Stimulated activated CD8-positive, alpha-beta memory T cell treated with anti-CD3 and anti-CD28 coated beads, Interleukin-15, amount 100 ng/mL, for 4 hours (primary cell): ENCODE measurements at places on chromosomes 3 and 15.

DNA sequence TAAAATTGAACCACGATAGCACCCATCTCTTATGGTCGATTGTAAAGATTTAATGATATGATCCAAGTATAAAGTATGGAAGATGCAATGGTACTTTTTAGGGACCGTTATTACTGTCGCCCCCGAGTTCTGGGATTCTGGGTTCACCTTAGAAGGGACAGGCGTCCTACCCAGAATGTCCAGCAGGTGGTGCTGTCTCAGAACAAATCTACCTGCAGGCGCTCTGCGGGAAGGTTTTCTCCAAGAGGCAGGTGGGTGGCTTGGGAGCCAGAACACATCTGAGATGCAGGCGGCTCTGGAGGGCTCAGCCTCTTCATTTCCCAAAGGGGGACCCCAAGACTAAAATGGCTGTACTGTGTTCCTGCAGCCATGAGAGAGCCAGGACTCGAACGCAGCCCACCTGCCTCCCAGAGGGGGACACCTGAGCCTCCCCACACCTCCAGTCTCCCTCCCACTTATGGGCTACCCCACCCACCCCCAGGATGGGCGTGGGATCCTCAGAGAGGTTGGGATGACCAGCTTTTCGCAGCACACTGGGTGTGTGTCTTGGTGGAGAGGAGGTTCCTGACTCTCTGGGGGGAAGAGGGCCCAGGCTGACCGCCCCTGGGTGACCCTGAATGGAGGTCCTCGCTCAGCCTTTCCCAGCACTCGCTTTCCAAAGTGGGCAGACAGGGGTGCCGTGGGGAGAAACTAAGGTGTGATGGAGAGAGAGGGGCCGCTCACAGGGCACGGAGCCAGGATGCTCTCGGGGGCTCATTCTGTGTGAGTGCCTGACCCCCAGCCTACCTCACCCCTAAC is 28.1 kb upstream of the CORO2B start:
- DNase-seq, result peak; percentile 23

GRCh38 chr3:175989161-175989560 is 1130.0 kb downstream of the NAALADL2 start:
- DNase-seq, result no peak

DNA sequence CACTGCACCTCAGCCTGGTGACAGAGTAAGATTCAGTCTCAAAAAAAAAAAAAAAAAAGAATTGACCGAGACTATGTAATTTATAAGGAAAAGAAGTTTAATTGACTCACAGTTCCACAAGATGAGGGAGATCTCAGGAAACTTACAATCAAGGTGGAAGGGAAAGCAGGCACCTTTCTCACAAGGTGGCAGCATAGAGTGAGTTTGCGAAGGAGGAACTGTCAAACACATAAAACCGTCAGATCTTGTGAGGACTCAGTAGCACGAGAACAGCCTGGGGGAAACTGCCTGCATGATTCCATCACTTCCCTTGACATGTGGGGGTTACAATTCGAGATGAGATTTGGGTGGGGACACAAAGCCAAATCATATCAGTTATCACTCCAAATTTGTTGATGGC is 380.9 kb downstream of the EDEM1 start:
- DNase-seq, result no peak

DNA sequence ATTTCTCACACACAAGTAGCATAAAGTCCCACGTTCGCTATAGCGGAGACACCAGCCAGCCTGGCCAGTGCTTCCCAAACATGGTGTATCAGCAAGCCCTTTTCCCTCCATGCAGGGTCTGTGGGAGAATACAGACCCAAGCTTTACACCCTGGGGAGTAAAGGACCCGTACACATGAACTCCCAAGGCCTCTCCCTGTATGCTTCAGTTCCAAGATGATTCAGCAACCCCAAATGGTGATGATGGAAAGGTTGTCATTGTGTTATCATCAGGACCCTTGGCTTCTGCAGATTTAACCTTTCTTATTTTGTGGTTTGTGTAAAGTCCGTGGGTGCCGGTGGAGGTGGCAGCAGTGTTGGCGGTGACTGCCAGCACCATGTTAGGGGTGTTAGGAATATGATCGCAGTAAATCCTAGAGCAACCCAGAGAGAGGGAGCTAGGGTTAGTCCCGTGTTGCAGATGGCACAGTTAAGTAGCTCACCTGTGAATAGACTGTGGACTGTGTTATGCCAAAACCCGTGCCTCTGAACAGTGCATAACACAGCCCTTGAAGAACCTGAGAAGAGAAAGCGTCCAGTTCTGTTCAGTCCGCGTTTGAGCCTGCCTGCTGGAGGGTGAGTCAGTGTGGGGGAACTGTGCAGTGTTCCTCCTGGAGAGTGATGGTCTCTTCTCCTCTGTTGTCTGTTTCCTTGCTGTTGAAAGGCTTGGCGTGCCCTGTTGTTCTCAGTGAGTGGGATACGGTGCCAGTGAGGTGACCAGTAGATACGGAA is 174.3 kb downstream of the APBA2 start:
- no peak for DNase-seq

- DNase-seq, result no peak
These were observed 31.1 kb downstream of the LSM3 start for GRCh38 chr3:14209581-14210289.

DNA sequence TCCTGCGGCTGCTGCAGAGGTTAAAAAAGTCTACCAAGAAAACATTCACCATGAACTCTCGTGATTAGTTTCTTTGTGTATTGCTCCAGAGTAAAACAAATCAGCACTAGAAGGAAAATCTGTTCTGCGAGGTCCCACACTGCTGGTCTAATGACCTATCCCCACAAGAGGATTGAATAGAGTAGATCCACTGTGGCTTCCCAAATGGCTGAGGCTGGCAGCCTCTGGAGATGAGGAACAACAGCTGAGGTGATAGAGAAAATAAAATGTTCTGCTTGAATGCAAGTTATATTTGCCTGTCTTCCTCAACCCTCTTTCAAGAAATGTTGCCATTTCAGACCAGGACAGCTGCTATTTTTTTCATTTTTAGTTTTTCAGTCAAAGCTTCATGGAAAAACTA is 883.3 kb downstream of the CADM2 start:
- no peak for DNase-seq

DNA sequence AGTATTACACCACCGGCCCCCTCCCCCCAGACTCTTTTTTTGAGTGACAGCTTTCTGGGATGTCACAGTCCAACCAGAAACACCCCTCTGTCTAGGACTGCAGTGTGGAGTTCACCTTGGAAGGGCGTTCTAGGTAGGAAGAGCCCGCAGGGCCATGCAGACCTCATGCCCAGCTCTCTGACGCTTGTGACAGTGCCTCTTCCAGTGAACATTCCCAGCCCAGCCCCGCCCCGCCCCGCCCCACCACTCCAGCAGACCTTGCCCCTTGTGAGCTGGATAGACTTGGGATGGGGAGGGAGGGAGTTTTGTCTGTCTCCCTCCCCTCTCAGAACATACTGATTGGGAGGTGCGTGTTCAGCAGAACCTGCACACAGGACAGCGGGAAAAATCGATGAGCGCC is 63.6 kb downstream of the AAGAB start:
- no peak for DNase-seq

DNA sequence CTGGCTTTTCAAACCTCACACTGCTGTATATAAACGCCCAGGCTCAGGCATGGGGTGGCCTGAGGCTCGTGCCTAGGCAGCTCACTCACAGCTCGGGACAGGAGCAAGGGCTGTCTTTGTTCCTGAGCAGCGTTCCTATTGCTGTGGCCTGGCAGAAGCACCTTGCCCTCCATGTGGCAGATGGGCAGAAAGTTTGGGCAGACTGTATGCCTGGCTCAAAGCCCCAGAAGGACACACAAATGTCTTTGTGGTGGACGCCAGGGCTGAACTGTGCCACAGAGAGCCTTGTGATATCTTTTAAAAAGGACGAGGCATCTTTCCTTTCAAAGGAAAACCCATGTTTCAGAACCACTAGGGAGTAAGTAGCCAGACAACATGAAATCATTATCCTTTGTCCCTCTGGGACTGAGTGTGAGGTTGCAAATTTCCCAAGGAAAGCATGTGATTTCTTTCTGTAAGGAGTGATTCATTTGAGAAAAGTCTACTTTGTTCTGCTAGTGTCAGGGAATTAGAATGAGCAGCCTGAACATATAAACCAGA is 29.3 kb upstream of the UBE2E1 start:
- no peak for DNase-seq

DNA sequence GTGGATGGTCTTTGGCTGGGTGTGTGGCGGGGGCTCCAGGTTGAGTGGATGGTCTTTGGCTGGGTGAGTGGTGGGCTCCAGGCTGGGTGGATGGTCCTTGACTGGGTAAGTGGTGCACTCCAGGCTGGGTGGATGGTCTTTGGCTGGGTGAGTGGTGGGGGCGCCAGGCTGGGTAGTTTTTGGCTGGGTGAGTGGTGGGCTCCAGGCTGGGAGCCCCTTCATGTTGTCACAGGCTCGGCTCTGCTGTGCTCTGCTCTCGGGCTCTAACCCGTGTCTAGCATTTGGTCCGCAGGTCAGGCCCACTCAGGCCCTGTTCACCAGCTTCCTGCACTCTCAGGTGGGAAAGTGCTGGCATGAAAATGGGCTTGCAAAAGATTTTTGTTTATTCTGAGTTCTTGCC is 25.1 kb downstream of the CD276 start:
- no peak for DNase-seq

GRCh38 chr15:74504836-74505235 is 36.2 kb upstream of the ARID3B start:
- DNase-seq, result no peak

GRCh38 chr3:194197981-194198695 is 62.2 kb downstream of the HES1 start:
- DNase-seq, result no peak

DNA sequence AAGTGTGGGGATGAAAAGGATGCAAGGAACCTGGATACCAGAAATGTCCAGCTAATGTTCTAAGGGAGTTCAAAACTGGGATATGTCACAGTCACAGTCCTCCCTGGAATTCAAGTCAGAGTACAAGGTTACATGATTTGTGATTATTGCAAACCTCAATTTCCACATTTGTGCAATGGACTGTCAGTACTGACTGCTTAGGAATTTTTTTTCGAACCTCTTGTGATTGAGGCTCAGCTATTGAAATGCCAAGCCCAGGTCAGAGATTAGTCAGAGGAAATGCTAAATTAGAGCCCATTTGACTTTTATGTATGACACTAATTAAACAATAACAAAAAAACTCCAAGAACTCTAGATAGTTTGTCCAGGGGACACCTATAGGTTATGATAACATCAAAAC is 210.2 kb downstream of the THSD4 start:
- DNase-seq, result no peak

DNA sequence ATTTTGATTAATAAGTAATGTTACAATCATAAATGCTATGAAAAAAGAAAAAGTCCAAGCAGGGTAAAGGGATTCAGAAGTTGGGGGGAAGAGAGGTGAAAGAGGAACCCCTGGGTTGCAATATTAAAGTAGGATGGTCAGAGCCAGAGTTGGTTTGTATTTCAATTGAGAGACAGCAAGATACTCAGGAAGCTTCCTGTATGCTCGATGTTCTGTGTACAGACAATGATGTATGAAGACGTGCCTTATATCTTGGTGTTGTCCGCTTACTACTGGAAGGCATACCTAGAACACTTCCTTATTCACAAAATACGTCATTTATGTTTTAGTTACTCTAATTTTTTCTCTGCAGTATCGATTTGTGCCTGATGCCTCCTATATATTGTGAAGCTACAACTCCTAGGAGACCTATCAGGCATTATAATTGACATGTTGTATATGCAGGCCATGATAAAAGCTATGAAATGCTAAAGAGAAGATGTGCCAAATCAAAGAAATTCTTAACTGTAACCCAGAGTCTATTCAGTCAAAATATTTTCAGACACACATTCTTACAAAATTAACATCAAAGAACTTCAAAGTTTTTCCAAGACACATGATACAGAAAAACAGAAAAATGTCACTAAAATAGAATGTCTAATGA is 87.5 kb downstream of the TBL1XR1 start:
- no peak for DNase-seq

- no peak for DNase-seq
These were observed at the start of gene GMNC for GRCh38 chr3:190862209-190863118. TSS of gene GMNC (minus strand) at chr3:190862694. CDS start at chr3:190862615, 79 bp downstream.

GRCh38 chr15:80999623-81000036 is 1.1 kb upstream of the TLNRD1 start:
- peak; percentile 40 for DNase-seq

DNA sequence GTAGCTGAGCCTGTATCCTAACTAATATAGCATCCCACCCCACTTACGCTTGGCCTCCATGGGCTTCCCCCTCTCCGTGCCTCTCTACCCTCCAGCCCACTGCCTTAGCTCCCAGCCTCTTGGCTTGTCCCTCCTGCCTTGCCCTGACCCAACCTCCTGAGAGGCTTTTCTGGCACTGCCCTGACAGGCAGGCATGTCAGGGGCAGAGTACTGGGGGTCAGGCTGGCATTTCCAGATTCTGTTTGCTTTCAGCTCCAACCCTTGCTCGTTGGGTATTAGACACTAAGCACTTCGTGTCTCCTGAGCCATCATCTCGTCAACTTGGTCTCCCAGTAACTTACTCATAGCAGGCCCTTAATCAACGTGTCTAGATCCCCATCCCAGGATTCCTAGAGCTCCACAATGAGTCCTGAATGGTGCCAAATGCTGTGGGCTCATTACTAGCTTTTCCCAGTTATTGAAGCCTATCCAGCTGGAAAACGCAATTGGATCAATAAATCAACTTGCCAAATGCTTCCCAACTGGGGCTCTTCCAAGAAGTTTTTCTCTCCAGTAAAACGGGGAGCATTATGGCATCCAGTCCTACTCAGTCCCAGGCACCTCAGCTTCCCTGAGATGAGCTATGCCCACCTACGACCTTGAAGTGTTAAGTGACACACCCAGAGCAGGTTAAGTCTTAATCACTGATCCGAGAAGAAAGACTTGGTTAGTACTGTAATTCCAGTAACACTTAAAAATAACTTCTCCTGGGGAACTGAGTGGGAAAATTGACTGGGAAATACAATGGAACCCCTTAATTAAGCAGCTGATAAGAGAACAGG is 78.5 kb upstream of the DLG1 start:
- no peak for DNase-seq

GRCh38 chr3:13951184-13951583 is 71.3 kb upstream of the WNT7A start:
- no peak for DNase-seq

GRCh38 chr15:45704329-45705249 is 69.8 kb downstream of the SQOR start:
- no peak for DNase-seq

- no peak for DNase-seq
These were observed 203.5 kb upstream of the RBMS3 start for GRCh38 chr3:29077356-29077755.

DNA sequence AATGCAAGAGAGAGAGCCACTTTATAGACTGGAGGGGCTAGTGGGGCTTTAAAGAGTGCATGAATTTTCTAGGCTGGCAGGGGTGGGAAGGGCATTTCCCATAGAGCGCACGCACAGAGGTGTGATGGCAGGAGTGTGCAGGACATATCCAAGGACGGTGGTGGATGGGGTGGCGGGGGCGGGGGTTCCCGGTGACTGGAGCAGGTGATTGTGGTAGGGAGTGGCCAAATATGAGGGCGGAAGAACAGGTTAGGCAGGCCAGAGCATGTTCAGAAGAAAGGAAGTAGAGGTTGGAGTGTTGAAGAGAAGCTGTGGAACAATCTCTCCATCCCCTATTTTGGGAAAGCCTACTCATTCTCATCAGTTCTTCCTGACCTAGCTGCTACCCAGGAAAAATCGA is 18.1 kb downstream of the FAM81A start:
- no peak for DNase-seq
